Naive thymus-derived CD8-positive, alpha-beta T cell (primary cell): ENCODE measurements at places on chromosomes 11 and 22.

DNA sequence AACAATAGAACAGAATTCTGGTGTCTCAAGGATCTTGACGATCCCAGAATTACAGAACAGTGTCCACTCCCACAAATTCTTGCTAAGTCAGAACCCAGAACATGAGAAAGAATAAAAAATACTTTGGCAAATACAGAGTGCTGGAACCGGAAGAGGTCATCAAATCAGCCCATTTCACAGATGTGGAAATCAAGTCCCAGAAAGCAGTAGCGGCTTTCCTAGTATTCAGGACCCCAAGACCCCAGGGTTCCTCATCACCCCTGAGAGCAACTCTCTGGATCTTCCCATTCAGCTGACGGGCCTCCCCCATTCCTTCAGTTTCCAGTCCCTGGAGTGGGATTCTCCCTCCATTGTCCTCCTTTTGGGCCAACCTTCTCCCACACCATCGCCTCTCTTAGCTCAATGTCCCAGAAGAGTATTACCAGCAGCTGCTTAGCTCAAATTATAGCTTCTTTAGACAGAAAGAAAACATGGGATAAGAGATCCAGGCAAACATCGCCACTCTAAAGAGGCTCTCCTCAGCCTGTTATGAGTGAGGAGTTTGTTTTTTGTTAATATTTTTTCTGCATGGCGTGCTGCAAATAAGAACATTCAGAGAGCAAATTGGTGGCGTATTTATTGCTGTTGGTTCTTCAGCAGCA, 268.3 kb downstream of the MN1 start:
- DNase-seq: no peak

DNA sequence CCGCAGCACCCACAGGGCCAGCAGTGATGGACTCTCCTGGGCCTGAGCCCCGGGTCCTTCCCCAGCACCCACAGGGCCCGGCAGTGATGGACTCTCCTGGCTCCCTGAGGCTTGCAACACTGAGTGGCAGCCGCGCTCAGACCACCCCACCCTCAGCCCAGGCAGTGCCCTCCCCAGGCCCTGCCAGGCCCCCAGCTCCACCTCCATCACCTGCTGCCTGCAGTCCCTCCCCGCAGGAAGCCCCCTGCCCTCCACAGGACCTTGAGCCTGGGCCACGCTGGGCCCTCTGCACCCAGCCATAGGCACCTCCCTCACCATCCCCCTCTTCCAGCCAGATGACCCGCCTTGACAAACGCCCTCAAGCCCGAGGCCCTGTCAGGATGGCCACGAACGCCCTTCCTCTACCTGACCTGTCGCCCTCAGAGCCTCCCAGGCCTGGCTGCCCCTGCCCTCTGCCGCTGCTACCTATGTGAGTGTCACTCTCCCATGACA, 11.4 kb downstream of the ALG12 start:
- no peak for DNase-seq

DNA sequence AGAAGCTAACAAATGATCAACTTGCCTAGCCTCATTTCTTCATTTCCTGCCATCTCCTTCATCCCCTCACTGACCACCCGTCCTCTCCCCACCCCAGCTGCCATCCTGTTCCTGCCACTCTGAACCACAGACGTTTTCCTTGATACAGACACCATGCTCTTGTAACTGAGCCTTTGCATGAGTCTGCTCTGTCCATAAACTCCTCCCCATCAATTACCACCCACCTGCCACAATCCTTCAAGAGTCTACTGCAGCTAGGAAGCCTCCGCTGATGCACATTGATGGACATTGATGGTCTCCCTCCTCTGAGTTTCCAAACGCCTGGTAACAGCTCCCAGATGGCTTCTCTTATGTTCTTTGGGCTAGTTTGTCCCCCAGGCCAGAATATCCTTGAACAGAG, 193.8 kb downstream of the DBX1 start:
- DNase-seq: no peak

GRCh38 chr11:12074529-12075195, 35.7 kb upstream of the MICAL2 start:
- DNase-seq: no peak

DNA sequence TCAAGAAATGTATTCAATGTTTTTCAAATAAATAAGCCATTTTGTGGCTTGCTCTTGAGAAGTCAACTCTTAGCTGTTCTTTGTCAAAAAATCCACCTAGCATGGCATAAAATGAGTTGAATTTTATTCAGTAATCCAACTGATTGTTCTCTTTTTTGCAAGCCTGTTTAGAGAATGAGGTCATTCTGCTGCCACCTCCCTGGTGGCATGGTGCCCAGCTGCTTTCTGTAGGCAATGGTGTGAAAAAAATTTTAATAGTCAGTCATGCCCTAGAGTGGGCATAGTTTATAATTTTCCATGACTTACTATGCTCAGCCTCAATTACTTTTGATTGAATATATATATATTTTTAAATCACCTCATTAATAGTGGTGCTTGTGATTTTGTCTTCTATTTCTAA, 177.2 kb downstream of the INSC start:
- no peak for DNase-seq

DNA sequence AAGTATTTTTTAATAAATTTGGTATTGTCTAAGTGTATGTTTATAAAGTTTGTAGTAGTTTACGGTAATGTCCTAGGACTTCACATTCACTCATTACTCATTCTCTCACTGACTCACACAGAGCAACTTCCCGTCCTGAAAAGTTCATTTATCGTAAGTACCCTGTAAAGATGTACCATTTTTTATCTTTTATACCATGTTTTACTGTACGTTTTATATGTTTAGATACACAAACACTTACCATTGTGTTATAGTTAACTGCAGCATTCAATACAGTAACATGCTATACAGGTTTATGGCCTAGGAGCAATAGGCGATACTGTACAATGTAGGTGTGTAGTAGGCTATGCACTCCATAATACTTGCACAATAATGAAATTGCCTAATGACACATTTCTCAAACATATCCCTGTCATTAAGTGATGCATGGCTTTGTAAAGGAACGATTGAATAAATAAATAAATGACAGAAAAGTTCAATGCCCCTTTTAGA, 12.5 kb upstream of the CARD18 start:
- DNase-seq: no peak

DNA sequence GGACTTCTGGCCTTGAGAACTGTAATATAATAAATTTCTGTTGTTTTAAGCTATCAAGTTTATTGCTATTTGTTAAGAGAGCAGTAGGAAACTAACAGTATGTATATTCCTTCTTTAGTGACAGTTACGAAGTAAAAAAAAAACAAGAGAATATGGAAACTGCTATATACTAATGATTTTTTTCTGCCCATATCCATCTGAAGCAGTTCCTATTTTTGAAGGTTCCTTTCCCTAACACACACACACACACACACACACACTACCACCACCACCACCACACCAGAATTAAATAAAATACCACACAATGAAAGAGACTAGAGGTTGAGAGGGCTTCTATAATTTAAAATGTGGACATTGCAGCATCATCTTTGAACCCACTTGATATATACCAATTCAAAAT, 44.4 kb upstream of the CARD18 start:
- no peak for DNase-seq

- no peak for DNase-seq
These were observed 41.3 kb upstream of the MN1 start for GRCh38 chr22:27842669-27843431.

DNA sequence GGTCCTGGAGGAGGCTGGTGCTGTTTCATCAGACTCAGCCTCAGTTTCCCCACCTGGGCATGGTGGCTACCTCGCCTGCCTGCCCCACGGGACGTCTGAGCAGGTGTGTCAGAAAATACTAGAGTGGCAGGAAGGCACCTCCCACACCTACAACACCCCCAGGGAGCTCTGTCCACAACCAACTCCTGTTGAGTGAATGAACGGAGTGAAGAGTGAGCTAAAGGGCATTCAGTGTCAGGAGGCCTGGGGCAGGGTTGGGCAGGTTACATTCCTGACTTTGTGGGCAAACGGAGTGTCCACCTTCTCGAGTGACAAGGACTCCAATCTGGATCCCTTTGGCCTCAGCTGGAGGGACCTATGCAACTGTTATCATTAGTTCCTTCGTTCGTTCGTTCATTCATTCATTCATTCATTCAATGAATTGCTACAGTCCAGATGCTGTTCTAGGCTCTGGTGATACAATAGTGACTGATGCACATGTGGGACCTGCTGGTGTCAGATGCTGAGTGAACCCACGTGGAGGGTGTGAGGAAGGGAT, 195.2 kb downstream of the CTTN start:
- no peak for DNase-seq

- no peak for DNase-seq
These were observed 589.6 kb downstream of the TBC1D22A start for GRCh38 chr22:47351836-47352579.

DNA sequence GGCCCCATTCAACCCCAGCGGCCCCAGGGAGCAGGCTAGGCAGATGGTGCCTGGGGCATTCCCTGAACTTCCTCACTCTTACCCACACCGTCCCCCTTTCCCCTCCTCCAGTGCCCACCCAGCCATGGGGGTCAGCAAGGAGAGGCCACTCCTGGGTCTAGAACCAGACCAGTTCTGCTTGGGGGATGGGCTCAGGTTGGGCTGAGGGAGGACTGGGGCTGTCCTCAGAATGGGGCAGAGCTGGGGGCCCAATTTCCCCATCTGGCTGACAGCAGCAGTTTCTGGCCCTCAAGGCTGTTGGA, 12.4 kb downstream of the SCYL1 start:
- DNase-seq: no peak

- DNase-seq: no peak
These were observed 9.8 kb upstream of the ANO1 start for GRCh38 chr11:70068345-70068744.

DNA sequence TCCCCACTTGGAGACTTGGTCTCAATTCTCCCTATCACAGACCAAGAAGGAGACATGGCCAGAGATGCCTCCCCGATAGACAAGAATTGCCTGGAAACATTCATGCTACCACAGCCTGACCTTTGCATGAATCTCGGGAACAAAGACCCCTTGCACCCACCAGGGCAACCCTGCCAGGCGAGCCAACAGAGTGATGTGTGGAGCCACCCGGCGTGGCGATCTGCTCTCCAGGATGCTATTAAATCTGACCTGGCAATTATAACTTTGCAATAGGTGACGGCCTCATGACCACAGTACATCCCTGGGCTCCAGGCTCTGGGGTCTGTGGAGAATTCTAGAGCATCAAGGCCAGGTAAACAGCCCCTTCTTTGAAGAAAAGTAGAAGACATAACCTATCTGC, 31.1 kb upstream of the MN1 start:
- DNase-seq: no peak

DNA sequence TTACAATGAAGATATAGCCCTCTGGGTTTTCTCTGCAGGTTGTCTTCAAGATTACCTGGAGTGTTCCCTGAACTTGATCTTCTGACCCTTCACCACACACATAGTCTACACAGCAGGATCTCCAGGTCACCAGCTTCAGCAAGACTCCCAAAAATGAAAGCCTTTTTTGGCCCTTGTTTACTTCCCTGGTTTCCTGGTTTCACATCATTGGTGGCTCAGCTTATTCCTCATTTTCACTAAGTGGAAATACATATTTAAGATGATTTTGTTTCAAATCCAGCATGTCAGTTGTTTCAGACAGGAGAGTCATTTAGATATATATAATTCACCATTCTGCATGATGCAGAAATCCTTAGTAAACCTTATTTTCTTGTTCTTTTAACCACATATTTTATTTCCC, 41.6 kb upstream of the MPEG1 start:
- no peak for DNase-seq

GRCh38 chr22:22390989-22391388, 117.6 kb downstream of the ZNF280B start:
- DNase-seq: no peak

- DNase-seq: no peak
These were observed 78.9 kb upstream of the MPPED2 start for GRCh38 chr11:30665067-30665466.

DNA sequence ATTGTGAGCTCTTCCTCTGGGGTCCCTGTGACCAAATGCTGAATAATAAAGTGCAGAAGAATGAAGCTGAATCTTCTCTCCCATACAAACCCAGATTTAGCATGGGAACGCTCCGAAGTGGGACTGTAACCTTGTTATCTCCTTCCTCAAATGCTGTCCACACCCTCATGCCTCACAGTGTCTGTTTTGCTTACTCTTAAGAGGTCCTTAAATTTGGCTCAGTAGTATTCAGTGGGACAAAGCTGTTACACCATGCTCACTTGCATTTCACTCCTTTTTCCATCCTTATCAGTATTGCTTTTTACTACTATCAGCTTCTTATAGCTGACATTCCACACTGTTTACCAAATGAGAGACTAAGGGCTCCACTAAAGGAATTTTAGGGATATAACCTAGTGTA, 13.8 kb upstream of the AMOTL1 start:
- no peak for DNase-seq

DNA sequence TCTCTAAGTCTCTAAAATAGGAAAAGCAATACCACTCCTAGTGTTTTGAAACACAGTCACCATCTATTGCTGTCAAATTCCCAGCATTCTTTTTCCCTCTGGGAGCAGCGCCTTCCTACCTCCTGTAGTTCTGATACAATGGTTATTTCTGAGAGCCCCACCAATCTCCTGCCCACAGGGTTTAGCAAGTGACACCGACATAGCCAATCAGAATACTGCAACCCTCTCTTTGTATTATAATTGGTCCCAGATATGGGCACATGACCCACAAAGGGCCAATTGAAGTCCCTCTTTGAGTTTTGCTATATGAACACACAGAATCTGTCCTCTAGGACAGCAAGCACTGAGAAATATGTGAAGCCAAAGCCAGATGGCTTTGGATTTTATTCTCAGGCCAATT, 16.9 kb upstream of the ARHGAP42 start:
- DNase-seq: no peak

DNA sequence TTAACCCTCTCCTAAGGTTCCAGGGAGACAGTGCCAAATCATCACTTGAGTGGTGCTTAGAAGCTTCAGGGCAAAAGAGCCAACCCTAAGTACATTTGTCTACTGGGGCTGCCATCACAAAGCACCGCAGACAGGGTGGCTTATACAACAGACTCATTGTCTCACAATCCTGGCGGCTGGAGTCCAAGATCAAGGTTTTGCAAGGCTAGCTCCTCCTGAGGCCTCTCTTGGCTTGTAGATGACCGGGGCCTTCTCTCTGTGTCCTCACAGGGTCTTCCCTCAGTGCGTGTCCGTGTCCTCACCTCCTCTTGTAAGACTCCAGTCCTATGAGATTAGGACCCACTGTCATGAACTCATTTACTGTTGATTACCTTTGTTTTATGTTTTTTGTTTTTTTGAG, 34.1 kb upstream of the CD81 start:
- no peak for DNase-seq

DNA sequence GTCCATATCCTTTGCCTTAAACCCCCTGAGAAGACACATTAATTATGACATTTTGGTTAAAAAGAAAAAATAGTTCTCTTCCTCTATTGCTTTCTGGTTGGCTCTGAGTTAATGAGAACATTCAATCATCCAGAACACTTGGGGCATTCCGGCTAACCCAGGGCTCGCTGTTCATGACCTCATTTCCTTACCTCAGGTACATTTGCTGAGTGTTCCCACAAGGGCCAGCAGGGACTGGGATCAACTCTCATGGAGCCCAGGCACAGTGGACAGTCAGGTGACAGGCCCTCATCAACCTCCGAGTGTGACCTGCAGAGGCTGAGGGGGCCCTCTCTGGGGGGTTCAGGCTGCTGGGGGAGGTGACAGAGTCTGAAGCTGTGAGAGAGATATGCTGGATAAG, 98.9 kb downstream of the MYO18B start:
- no peak for DNase-seq
